NCI-H1930 (cell line): ENCODE measurements at places on chromosomes 13 and 19.

GRCh38 chr13:44368599-44369368 lies 4.8 kb upstream of the SERP2 start:
- DNase-seq = no peak

- DNase-seq = no peak
These were observed 83.5 kb downstream of the SLC7A1 start for GRCh38 chr13:29511980-29512379.

GRCh38 chr19:16586991-16587832 lies 15.0 kb upstream of the SLC35E1 start:
- DNase-seq = no peak

DNA sequence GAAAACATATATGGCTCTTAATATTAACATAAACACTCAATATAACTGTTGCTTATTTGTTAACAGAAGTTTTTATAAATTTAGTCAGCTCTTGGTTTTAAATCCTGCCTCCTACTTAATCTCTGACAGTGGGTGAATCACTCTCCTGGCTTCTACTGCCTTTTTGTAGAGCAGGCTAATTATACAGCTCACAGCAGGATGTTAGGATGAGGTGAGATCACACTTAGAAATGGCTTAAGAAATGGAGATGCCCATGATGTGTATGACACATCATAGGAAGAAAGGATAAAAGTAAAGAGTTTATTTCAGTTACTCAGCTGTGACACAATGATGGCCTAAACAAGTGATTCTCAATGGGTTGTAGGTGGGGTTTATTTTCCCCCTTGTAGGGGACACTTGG lies 345.6 kb downstream of the SPRY2 start:
- no peak for DNase-seq
